Hematopoietic multipotent progenitor cell treated with erythropoietin and hydrocortisone succinate and interleukin-3 and kit ligand, for 4 days (in vitro differentiated cells): ENCODE measurements at places on chromosomes 3 and 15.

GRCh38 chr15:72382146-72382545 is 6.3 kb upstream of the HEXA start:
- DNase-seq, result peak; percentile 42

DNA sequence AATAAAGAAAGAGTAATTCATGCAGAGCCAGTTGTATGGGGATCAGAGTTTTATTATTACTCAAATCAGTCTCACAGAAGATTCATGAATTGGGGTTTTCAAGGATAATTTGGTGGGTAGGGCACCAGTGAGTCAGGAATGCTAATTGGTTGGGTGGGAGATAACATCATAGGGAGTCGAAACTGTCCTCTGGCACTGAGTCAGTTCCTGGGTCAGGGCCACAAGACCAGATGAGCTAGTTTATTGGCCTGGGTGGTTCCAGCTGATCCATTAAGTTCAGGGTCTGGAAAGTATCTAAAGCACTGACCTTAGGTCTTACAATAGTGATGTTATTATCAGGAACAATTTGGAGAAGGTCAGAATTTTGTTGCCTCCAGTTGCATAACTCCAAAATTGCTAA is 998.6 kb upstream of the EPHA6 start:
- no peak for DNase-seq

- DNase-seq, result no peak
These were observed 383.5 kb upstream of the IL12A start for GRCh38 chr3:159605101-159605500.

DNA sequence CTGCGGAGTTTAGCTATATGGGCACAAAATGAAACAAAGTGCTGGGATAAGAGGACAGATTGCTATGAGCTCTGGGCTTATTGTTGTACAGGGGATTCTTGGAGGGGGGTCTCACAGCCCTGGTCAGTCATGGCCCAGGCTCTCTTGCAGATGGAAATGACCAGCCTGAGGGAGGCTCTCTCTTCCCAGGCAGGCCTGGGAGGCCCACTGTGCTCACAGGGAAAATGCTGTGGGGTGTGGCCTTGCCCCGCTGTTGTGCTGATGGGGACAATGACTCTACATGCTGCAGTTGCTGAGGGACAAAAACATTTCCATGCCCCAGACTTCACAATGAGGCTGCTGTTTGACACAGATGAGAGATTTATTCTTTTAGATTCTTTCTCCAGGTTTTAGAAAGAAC is 202.2 kb downstream of the KLF13 start:
- DNase-seq, result no peak

DNA sequence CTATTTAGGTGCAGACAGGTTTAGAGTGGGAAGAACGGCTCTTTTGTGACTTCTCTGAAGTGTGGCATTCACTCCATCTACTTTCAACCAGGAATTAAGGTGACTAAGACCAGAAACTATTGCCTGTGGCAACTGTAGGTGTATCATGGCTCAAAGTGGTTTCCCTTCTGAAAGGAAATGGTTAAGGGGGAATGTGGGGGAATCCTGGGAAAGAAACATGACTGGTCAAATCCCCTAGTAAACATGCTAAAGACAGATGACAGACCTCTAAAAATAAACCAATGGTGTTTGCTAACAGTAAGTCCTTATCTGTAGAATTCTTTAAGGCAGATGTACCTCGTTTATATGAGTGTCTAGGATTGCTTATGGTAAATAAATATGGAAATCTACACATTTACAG is 56.9 kb downstream of the MEGF11 start:
- DNase-seq, result no peak

DNA sequence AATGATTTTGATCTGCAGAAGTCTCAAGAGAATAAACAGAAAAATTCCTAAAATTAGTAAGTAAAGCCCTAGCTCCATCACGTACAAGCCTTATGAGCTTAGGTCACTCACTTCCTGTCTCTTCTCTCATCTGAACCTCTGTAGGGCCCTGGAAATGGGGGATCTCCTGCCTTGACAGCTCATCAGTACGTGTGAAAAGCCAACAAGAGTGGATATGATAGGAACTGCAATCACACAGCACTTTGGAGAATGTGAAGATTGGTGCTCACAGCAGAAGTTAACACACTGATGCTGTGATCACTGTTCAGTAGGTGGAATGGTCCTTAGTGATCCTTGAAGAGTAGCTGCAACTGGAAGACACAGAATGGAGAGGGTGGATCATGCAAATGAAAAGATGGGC is 27.8 kb upstream of the ALDH1L1 start:
- DNase-seq, result no peak

DNA sequence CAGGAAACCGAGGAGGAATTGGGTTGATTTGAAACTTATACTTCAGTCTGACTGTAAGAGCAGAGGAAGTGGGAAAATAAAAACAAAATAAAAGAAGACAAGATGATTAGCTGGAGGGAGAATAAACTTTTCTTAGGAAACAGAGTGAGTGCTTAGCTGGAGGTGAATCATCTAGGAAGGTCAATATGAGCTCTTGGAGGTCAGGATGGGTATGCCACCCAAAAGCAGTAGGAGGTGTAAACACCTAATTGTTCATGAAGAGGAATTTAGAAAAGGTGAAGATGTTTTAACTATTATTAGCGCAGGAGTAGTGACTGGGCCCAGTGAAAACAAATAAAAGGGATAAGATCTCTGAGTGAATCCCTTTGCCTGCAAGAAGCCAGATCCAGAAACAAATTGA is 39.9 kb upstream of the ARL14 start:
- no peak for DNase-seq

DNA sequence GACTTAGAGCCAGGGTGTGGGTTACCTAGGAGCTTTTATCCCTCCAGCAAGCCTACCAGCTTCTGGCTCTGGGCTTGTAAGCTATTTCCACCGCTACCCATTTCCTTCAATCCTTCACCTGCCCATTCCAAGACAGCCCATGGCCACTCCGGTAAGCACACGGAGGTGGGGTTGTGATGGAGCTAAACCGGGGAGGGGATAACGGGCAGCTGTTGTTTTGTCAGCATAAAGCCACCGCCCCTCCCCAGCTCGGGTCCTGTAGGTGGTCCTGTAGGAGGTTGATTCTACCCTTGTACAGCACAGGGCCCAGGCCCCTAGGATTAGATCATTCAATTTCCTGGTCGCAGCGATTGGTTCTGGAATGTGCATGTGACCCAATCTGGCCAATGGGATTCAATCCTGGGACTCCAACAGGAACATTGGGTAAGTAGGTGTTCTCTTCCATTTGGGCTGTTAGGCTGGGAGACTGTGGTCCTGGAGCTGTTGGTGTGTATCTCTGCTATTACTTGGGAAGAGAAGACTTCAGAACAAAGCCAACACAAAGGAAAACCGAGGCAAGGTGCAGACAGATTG is 150.6 kb downstream of the RAB11A start:
- no peak for DNase-seq

DNA sequence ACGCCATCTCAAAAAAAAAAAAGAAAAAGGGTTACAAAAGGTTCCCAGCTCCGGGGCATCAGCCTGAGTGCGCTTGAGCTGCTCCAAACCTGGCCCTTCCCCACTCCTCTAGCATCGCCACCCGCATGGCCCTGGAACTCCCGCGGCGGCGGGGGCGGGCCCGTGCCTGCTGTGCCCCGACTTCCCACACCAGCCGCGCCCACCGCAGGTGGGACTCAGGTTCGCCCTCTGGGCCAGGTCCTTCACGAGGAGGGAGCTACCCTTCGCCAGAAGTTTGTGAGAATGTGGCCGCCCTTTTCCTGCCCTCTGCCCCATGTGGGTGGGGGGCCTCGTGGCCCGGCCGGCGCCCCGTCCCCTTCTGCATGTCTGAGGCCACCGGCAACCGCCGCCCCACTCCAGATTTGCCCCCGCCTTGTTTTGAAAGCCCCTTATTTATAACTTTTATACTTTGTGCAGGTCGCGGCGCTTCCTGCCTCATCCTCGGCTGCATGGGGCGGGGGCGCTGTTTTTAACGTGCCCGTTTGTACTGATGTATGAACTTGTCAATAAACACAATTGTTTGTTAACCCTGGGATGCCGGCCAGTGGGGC is 507 bp upstream of the JMJD7 start:
- peak; percentile 40 for DNase-seq

- DNase-seq, result peak; percentile 77
These were observed 5.7 kb downstream of the ESYT3 start for GRCh38 chr3:138440121-138440521.

GRCh38 chr3:84277562-84278224 is 681.1 kb upstream of the CADM2 start:
- no peak for DNase-seq

- DNase-seq, result no peak
These were observed 214.9 kb upstream of the NR2F2 start for GRCh38 chr15:96115642-96116041.

- DNase-seq, result no peak
These were observed 109.0 kb upstream of the SLC2A2 start for GRCh38 chr3:171135549-171135948.

DNA sequence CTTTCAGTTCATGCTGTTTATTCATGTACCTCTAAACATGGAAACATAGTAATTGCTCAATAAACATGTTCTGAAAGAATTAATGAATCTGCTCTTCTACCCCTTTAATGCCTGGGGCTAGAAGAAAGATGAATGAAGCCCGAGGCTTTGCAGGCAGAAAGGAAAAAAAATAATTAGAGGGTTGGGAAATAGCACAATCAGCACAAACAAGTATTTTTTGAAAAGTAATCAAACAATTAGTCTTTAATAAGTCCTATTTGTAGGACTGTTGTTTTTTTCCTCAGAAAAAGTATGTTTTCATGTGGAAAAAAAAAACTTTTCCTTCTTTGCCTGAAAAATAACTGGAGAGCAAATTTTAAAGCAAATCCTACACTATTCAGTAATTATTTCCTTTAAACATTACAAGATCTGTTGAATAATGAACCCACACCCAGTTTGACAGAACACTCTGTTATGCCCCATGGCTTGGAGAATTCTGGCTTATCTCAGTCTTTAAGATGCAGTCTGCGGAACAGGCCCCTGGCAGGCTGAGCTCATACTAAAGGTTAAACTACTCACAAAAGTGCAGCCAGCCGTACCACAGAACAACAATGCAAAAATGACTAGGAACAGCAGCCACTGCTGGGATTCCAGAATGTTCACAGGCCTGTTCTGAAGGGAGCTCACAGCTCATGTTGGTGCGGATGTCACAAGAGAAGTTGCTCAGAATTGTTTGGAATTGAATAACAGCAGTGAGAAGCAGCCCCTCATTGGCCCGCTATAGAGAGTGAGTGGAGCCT is 79.2 kb downstream of the ABI3BP start:
- no peak for DNase-seq

DNA sequence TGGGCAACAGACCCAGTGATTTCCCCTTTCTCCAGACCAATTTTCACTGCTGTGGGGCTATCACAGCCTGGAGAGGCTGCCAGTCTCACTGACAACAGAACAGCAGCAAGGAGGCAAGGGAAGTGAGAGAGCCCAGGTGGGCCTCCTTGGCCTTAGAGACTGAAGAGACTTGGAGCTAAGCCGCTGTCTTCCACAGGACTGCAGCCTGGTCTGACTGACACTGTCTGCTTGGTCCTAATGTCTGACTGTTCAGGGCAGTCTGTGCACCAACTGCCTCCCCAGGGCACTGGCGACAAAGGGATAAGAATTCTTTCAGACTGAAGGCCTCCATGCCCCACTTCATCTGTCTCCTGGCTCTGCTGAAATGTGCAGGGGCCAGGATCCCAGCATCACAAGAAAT is 11.5 kb downstream of the POMGNT2 start:
- no peak for DNase-seq

DNA sequence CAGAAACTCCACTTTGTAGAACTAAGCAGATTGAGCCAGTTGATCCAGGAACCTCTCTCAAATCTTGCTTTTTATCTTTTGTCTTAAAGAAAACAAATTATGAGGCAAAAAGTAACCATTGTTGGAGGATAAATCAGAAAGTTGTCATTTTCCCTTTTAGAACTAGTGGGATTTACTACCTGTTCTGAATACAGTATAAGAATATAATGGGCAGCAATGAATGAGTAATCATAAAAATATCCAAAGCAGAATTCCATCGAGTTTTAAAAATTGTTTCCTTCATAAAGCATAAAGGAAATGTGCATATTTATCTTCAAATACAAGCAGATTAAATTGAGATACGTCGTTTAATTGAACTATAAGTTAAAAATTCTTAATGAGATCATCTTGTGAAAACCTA is 15.9 kb upstream of the ANO10 start:
- no peak for DNase-seq

DNA sequence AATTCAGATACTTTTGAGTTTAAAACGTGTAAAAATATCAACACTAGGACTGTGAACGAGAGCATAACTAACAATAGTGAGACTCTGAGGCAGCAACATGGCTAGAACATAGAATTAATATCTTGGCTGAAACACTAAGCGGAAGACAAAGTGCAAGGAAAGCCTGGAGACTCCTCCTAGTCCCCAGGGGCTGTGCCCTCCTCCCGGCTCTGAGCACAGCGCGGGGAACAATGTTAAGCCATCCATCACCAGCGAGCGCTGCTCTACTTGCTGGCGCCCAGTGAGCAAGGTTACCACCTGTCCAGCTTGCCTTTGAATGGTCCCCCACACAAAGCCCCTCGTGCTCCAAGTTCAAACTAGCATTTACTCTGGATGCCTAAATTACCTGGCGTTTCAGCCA is 436.9 kb downstream of the FOXP1 start:
- DNase-seq, result no peak

DNA sequence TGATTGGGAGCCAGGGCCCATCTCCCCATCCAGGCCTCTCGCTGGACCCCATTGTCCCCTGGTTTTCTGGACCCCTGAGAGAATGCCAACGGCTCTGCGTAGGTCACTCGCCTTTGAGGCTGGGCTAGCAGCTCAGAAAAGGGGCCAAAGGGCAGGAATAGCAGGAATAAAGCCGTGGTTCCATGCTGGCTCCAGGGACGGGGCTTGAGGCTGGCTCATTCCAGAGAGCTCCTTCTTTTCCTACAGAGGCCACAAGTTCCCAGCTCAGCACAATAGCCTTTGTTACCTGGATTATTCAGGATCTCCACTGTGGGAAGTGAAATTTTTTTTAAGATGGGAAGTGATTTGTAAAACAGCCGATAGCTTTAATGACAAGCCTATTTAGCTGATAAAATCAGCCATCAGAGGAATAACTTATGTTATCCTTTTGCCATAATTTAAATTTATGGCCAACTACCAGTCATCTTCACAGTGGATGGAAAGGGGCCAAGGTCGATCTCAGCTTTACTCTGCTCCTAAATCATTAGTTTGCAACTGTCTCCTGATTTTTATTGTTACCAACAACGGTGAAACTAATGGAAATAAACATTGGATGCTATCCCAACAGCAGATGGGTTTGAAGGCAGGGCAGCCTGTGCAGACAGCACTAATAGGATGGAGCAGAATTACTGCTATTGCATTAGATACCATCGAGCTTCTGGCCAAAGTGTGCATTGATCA is 124.3 kb downstream of the TMEM266 start:
- DNase-seq, result no peak

- no peak for DNase-seq
These were observed 32.5 kb downstream of the CSPG4 start for GRCh38 chr15:75680007-75680789.
